ENCODE measurements at places on chromosomes 2 and 18.

GRCh38 chr2:35978218-35978617 is 377.4 kb upstream of the CRIM1 start:
- DNase-seq: no peak

- DNase-seq: no peak
These were observed 4.4 kb upstream of the USP40 start for GRCh38 chr2:233571001-233571400.

DNA sequence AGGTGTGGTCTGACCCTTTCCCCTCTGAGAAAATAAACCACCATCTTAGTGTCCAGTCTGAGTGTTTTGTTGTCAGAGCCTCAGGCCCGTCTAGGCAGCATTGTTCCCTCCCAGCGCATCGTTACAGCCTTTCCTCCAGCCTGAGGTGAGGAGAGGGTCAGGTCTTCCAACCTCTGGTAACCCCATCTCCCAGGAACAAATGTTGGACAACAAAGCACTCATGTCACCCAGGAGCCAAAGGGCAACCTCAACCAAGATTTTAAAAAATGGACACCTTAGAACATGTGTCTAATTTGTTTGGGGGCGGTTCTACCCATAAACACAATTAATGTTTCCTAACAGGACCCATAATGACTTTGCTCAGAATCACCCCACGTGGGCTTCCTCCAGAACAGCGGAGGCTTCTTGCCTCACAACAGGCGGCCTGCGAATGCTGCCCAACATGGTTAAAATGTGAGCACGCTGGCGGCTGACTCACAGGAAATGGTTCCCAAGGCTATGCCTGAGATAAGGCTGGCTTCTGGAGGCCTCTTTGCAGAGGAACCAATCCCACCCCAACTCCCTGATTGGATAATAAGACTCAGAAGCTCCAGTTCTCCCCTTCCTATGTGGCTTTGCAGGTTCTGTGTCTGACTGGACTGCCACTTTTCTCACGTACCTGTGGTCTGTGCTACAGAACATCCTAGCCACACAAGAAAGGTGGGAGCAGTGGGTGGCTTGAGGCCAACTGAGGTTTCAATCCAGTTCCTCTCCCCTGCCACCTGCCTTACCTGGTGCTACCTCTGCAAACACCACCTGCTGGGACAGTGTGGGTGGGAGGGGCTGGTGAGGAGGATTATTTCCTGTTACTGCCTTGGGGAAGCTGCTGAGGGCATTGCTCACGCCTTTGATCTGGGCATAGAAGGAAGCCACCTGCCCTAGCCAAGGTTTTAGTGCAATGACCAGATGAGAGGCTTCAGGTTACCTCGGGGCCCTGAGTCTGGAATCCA is 108.8 kb downstream of the B3GNT2 start:
- no peak for DNase-seq

GRCh38 chr18:58297198-58297597 is 253.2 kb downstream of the NEDD4L start:
- no peak for DNase-seq

DNA sequence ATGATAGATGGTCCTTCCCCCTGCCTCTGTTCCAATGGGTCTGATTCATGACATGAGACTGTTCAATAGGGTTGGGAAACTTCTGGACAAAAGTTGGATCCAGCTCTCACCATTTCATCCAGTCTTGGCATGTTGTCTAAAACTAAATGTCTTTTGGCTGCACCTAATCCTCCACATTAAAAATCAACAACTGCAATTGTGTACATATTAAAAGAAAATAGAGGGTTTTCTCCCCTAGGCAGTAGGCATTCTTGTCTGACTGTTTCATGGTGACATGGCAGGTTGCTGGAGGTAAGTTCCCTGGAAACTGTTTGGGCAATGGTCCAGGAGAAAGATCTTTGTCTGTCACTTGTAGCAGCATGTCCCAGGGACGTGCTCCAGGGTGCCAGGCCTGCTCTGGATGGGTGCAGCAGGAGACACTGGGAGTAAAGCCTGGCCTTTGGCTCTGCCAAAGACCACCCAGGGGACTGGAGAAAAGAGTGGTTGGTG is 135.8 kb downstream of the TCF4 start:
- DNase-seq: no peak

- DNase-seq: peak; percentile 69
These were observed 55.9 kb upstream of the CTLA4 start for GRCh38 chr2:203811491-203812221.

- no peak for DNase-seq
These were observed 170.4 kb downstream of the ZFP36L2 start for GRCh38 chr2:43055985-43056384.

GRCh38 chr2:123953846-123954245 is 71.2 kb upstream of the CNTNAP5 start:
- DNase-seq: no peak

- DNase-seq: no peak
These were observed 120.7 kb upstream of the ZC3H15 start for GRCh38 chr2:186365406-186365805.

- no peak for DNase-seq
These were observed 20.9 kb upstream of the RPRD1A start for GRCh38 chr18:36088256-36088655.

GRCh38 chr2:119625226-119625625 is 53.8 kb upstream of the TMEM177 start:
- no peak for DNase-seq
